RPMI7951 (cell line): ENCODE measurements at places on chromosomes 2 and 18.

GRCh38 chr2:171595896-171596295 is 73.6 kb downstream of the CYBRD1 start:
- DNase-seq, result peak; percentile 83

- no peak for DNase-seq
These were observed 31.8 kb downstream of the CYRIA start for GRCh38 chr2:16633621-16634430.

GRCh38 chr2:159396799-159397198 is 110.3 kb upstream of the WDSUB1 start:
- no peak for DNase-seq

- no peak for DNase-seq
These were observed 29.2 kb upstream of the ALLC start for GRCh38 chr2:3628800-3629199.

DNA sequence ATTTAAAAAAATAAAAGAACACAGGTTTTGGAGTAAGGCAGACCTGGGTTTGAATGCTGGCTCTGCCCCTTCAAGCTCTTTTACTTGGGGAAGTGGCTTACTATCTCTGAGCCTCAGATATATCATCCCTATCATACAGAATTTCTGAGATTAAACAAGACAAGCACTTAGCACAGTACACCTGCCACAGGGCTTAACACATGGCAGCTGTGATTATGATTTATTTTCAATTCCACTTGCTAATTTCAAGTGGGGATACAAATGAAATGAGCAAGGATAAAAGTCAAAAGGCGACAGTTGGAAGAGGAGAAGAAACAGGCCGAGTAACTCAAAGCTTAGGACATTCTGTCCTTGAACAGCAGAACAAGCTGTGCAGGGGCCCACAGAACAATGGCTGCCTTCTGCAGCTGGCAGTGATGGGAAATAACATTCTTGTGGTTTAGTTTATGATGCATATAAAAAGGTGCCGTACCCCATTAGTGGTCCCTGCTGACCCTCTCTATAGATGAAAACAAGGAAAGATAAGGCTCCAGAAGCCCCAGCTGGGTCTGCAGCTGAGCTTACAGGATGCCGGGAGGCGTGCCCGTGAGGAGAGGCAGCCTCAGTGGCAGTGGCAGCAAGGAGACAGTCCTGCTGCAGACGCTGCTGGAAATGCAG is 45.3 kb downstream of the KIF3C start:
- no peak for DNase-seq

DNA sequence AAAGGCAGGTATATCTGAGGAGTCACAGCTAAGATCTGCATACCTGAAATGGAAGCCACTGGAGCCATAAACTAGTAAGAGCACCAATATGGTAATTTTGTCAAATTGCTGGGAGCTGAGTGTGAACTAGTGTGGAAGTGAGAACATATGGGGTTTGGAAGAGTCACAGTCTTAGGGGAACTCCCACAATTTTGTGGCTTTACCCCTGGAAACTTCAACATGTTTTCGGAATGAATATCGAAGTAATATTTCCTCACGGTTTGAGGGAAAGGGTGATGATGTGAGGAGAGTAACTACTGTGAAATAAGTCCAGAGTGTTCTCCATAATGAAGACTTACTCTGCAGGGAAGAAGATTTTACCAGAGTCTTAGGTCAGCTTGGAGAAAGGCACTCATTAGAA is 565.9 kb downstream of the RIT2 start:
- DNase-seq, result no peak

GRCh38 chr2:39649511-39649910 is 16.2 kb upstream of the TMEM178A start:
- no peak for DNase-seq

DNA sequence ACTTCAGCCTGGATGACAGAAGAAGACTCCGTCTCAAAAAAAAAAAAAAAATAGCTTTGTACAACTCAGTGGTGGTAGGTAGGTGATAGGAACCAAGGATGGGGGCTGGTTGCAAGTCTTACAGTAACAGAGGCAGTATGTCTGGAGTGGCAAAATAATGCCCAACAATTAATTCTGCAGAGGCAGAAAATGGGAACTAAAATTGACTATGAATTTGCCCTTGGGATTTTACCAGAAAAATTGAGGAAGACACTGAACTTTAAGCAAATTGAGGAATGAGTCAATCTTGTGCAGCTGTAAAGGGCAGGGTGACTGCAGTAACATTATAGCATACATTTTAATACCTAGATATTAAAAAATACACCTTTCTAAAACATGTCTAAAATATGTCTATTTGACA is 292.1 kb upstream of the FBXO11 start:
- no peak for DNase-seq

DNA sequence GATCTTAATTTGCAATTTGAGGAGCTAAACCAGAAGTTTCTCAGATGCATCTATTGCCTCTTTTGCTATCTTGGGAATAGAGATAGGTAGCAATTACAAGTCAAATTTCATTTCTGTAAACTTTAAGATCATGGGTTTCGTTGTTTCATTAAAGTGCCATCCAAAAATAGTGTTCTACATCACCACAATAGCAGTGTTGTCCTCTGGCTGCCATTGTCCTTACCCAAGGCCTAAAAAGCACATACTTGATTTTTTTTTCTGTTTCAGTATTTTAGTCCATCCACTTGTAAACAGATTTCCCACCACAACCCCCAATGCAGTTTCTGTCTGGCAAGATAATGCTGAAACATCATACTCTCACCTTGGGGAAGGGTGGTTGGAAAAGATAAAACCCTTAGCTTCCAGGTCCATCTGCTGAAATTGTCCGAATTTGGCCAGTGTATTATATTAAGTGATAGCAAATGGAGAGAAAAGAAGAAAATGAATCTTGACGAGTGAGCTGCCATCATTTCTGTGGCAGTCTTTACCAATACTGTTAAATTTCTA is 136.2 kb downstream of the LCLAT1 start:
- no peak for DNase-seq

DNA sequence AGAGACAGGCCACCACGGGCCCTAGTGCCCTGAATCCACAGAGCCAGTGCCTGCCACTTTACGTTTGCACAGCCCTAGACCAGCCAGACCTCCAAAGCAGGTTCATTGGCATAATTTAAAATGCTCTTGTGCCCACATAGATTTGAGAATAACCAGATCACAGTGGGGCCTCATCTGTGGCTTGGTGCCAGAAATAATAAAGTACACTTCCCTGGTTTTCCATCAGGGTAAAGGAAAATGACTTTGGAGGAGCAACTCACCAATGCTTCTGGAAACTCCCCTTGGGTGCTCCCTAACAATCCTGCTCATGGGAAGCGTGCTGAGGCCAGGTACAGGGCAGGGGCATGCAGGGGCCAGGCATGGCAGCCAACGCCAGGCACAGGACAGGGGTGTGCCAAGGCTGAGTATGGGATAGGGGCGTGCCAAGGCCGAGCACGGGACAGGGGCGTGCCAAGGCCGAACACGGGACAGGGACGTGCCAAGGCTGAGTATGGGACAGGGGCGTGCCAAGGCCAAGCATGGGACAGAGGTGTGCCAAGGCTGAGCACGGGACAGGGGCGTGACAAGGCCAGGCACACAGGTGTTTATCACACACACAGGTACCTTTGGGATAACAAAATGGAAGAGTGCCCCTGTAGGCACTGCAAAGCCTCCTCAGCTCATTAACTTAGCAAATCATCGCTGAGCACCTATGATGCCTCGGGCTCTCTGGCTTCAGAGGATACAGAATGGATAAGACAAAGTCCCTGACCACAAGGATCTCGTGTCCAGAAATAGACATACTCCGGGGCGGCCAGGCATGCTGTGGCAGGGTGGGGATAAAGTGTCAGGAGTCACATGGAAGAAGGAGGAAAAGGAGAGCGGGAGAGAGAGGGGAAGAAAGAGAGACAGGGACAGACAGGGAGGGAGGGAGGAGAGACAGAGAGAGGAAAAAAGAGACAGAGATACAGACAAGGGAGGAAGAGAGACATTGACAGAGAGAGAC is 334.7 kb downstream of the EIPR1 start:
- peak; percentile 22 for DNase-seq

- DNase-seq, result no peak
These were observed 8.0 kb downstream of the ATAD2B start for GRCh38 chr2:23918837-23919489.

GRCh38 chr2:99404039-99404796 is 67.0 kb downstream of the EIF5B start:
- DNase-seq, result no peak

DNA sequence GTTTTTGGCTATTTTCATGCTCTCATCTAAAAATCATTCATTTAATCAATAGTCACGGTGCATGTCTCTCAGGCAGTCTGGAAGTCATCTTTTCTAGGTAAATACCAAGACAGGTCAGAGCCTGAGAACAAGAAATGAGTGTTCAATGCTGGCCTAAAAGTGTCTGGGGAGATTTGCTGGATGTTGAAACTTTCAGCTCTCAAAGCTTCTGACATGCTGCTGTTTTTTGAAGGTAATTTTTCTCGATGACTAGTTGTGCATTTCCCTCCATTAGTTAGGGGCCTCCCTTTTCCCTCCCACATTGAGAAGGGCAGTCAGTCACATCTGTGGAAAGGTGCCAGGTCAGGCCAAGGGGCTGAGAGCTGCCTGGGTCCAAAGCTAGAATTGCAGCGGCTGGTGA is 115.6 kb downstream of the LPIN1 start:
- DNase-seq, result no peak

GRCh38 chr2:161981679-161982250 is 92.2 kb downstream of the DPP4 start:
- no peak for DNase-seq

DNA sequence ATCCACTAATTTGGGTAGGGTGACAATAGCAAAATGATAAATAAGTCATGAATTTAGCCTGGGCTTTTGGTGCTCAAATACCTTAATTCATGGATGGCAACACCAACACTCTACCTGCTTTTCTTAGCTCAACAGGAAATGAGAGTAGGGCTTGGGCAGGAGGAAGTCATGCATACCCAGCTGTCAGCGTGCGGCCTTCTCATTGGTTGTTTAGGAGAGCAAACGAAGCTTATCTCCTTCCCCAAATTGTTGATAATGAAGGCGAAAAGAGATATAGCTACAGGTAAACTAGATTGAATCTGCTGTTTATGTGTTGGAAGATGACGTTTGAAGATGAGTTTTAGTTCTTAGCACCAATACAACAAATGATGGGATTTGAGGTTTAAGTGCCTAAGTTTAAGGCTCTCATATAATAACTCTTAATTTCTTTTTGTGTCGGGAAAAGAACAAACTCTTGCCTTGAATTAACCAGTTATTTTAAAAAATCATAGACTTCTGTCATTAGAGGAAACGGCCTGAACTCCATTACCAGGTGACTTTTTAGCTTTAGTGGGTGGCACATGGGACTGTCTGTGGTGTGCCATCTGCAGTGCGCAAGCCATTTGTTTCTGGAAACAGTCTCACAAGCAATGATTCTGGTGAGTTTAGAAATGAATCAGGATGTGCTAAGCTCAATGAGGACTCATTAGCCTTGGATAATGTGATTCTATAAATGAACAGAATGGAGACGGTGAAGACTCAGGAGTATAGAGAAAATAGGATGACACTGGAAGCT is 19.8 kb downstream of the MAP4K4 start:
- DNase-seq, result no peak

DNA sequence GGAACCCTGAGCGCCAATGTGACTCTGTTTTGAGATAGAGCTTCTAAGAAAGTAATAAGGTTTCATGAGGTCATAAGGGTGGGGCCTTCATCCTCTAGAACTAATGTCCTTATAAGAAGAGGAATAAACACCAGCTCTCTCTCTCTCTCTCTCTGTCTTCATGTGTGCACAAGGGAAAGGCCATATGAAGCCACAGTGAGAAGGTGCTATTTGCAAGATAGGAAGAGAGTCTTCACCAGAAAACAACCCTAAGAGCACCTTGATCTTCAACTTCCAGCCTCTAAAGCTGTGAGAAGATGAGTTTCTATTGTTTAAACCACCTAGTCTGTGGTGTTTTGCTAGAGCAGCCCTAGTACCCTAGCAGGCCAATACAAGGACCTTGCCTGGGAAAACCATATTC is 55.8 kb downstream of the DOCK10 start:
- DNase-seq, result no peak

- no peak for DNase-seq
These were observed 268.8 kb downstream of the ARHGAP15 start for GRCh38 chr2:143397884-143398614.

DNA sequence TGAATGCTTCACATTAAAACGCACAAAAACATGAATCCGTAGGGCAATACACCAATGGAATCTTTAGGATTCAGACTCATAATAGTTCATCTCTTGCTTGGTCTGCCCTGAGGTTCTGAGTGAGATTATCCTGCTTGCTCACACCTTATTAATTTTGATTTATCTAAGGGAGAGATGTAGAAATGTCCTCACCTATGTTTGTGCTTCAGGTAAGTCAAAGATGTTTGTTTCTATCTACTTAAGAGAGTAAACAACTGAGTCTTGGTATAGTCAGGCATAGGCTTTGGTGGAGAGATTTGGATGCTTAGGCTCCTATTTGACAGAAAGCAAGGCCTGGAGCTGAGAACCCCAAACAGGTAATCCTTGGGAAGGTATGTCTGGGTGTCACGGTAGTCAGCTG is 231.0 kb upstream of the TNP1 start:
- no peak for DNase-seq

DNA sequence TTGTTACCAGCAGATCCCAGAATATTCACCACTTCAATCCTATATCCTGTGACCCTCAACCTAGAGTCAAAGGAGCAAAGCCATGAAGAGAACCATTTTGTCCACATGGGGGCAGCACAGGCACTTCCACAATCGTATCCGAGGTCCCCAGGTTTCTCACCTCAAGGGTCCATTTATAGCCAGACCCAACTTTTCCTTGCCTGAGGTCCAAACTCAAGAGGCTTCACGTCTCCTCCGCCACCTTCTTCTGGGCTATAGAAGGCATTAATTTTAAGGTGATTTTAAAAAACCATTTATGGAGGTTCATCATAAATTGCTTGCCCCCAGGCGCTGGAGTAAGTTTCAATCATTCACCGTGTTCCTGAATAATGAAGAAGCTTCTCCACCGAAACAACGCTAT is 111.6 kb upstream of the NABP1 start:
- peak; percentile 66 for DNase-seq

- no peak for DNase-seq
These were observed 223.0 kb downstream of the NBAS start for GRCh38 chr2:15337996-15338666.

DNA sequence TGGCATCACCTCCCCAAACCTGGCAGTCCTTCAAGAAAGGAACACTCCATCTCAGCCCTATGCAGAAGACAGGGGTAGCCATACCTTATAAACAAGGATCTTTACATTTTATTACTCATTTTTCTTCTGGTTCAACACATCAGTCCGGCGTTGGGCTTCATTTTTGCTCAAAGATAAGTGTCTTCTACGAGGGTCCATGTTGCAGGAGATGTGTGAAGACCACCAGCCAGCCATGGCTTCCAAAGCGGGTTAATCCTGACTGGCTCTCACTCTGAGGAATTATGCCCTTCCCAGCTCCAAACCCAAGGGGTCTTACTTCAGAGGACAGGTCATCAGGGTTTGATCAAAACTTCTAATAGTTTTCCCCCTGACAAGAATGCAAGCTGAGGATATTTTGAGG is 23.9 kb upstream of the GNAL start:
- no peak for DNase-seq

- DNase-seq, result peak; percentile 58
These were observed 208.0 kb upstream of the FBXO11 start for GRCh38 chr2:48114256-48114655.
